ENCODE measurements at places on chromosomes 4 and X.

- DNase-seq: no peak
Measured at GRCh38 chrX:50484662-50485061, 14.0 kb upstream of the DGKK start.

DNA sequence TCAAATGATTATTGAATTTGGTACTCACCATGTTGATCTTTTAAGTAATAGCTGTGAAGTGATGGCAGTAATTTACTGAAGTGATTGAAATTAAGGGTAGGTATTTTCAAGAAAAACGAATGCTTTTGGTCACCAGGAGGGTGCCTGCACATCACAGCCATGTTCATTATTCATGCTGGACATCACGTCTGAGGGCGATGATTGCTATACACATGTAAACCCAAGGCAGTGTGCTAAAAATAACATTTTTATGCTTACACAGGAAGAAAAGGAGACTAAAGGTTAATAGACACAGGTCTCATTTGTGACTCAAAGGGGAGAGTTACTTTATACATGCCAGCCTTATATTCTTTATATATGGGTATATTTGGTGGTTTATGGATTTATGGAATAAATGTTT is 1146.0 kb downstream of the NLGN4X start:
- DNase-seq: no peak

GRCh38 chr4:10958226-10958856 is 273.8 kb upstream of the CLNK start:
- DNase-seq: no peak

DNA sequence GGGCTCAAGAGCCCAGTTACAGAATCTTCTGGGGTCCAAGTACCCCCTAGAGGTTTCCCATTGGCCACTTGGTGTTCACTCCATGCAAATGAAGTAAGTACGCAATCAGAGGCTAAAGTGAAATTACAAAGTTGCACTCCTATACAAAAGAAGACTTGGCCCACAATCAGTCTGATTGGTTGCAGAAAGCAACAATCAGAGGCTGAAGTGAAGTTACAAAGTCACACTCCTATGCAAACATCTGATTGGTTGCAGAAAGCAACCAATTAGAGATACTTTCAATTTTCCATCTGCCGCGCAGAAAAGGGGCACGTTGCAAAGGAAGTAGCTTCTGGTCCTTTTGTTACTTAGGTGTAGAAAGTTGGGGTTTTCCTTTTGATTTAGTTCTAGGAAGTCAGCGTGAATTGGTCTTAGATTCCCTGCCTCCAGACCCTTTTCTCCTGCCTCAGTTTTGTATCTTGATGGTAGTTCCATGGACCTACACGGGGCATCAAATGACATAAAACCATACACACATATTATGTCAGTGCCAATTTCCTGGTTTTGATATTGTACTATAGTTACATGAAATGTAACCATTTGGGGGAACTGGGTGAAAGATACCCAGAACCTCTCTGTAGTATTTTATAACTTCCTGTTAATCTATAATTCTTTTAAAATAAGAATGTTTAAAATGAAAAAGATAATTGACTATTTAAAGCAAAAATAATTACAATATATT is 12.4 kb upstream of the PIN4 start:
- no peak for DNase-seq

DNA sequence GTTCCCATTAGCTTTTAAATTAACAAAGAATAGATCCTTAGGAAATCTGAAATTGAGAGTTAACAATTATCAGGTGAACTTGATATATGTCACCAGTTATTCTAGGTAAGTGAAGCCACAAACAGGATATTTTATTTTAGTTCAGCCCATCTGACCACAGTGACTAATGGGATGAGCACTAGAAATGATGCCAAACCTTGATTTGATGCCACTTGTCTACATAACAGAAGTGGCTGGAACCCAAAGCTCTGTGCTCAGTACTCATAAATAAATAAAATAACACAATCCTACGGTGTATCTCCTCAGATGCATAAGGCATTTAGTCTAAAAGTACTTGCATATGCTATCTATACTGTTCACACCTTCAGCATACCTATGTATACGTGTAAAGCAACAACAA is 12.2 kb downstream of the SLITRK4 start:
- no peak for DNase-seq

GRCh38 chr4:88009871-88010270 is 2.4 kb downstream of the PKD2 start:
- DNase-seq: no peak

GRCh38 chr4:20395160-20395773 is 143.6 kb downstream of the SLIT2 start:
- peak; percentile 60 for DNase-seq

DNA sequence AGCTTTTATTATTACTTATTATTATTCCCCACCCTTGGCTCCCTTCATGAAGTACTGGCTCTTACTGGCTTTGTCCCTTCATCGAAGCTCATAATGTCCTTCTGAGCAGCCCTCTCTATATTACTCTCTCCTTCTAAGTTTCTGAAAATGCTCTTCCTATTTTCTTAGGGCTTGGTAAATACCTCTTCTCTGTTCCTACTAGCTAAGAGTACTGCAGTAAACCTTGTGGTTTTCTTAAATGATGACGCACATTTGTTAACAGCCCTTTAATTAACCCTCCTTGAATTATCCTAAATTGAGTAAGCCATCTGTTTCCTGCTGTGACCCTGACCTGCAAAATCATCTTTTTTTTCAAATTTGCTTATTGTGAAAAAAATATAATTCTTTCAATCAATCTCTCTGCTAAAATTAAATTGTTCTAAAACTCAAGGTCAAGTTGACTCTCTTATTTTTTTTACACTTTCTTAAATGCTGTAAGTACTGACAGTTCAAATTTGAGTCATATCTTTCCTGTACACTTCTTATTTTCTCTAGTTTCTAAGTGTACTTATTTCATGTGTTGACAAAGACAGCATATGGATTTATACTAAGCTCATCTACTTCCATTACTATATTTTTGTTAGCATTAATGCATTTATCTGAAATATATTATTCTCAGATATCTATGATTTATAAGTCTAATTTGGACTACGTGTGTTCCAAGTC is 148.9 kb downstream of the ADAM29 start:
- DNase-seq: no peak

GRCh38 chrX:80511969-80512760 is 91.9 kb downstream of the TENT5D start:
- DNase-seq: no peak

- no peak for DNase-seq
Measured at GRCh38 chrX:683576-683975, 53.0 kb downstream of the SHOX start.

DNA sequence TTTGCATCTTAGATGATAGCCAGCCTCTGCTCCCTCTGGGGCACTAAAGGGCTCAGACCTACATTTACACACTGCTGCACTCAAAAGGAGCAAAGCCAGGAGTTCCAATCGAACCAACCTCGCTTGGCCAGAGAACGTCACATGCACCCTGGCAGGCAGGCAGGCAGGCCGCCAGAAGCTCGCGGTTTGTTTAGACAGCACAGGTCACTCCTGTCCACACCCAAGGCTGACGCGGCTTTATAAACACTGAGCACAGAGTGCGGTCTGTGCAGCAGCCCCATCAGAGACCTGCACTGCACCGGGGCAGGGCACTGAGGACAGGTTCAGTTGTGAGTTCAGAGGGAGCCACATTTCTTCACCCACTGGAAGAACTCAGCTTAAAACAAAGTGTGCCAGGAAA is 143.9 kb downstream of the BCOR start:
- no peak for DNase-seq

DNA sequence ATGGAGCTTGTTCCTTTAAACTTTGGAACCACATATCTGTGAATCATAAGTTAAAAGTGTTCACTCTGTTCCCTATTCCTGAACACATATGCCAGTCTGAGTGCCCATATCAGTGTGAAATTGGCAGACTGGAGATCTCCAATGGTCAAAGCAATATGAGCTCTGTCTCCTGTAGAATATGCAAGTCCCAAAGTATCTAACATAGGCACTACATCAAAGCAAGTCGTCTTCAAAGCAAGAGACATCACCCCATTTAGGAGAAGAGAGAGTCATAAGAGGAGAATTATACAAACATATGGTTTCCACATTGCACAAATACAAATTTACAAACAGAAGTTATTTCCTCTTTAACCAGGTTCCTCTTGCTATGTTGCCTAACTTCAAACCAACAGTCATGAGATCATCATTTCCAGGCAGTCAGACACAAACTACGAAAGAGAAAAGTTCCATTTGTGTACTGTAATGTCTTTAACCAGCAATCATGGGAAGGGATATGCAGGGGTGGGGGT is 9.9 kb upstream of the GK start:
- no peak for DNase-seq

DNA sequence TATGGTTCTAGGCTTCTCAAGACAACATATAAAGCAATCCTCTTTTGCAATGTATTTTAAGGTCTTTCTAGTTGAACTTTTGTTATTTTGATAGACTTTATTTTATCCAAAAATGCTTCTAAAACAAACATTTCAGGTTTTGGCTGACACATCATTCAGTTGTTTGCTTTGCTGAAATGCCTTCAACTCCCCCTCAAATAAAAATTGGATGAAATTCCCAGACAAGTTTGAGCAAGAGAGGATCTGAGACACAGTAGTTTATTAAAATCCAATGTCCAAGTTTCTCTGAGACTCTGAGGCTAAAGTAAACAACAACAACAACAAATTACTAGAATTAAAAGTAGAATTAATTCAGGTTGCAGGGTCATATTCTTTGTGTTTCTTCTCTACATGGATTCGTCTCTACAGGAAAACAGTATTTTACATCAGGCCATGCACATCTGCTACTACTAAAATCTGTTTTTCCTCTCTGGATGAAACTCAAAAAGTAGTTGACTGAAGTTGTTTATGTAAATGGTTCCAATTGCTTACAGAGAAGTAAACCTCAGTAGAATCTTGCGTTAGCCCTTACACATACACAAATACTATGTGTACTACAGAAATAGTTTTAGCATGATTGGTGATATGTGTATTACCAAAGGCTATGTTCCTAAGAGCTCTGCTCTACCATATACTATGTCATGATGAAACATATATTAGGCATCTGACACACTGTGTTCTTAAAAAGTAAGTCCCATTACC is 64.9 kb downstream of the PRSS12 start:
- DNase-seq: no peak

DNA sequence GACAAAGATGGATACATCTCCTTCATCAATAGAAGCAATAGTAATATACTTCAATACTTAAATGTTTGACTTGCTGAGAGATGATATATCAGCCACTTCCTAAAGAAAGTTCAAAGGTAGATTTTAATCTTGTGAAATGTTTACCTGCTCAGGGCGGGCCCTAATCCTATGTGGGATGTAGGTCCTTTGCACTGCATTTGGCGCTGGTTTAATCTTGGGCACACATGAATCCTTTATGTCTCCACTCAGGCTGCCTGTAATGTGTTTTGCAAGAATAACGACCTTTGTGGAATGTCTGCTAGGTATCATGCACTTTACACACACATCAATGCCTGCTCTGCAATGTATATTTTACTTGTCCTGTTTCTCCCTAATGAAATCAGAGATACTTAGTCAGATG is 368.7 kb downstream of the GBA3 start:
- no peak for DNase-seq

DNA sequence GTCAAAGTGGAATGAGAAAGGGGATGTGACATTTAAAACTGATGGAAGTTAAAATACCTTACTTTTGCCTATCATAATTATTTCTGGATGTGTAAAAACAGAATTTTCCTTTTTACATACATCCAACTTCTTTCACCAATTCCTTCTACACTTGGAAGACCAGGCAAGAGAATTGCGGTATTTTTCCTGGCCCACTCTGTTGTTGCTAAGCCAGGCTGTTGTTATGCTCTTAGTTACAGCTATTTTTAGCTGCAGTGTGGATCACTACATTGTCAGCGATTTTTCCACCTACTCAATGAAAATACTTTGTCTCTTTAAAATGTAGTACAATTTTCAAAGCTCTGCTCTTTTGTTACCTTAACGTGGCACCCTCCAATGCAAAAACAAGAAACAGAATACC is 43.4 kb downstream of the NKX6-1 start:
- no peak for DNase-seq

DNA sequence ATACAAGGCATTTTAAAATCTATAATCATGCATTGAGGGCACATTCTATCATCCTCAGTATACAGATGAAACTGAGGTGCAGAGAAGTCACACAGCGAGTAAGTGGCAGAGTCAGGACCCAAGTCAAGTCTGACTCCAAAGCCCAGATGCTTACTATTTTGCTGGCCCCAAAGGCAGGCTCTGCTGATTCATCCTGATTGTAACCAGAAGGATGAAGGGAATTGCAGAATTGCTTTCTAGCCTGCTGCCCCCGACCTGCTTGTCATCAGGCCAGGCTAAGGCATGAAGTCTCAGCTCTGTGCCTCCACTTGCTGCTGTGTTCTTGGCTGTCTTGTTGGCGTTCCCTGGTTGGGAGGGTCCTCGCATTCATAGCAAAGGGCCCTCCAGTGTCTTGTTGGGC is 62.7 kb downstream of the SLC9A6 start:
- DNase-seq: no peak

DNA sequence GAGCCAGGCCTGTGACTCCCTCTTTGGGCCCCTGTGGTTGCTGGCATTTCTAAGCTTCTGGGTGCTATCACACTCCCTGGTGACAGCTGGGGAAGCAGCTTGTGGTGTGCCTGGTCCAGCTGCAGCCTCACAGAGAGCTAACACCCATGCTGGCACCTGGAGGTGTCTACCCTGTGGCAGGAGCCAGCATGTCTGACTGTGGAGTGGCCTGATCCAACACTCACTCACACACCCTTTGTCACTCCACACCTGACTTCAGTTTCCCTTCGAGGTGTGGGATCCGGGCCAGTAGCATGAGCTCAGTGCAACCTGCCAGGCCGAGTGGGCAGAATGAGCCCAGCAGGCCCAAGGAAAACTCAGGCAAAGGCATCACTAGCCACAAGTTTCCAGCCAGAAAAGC is 67.5 kb downstream of the TECRL start:
- DNase-seq: no peak

- DNase-seq: no peak
Measured at GRCh38 chrX:135308345-135308855, 880 bp upstream of the ETDC start.

GRCh38 chr4:139540161-139540560 is 15.9 kb downstream of the SETD7 start:
- DNase-seq: no peak

DNA sequence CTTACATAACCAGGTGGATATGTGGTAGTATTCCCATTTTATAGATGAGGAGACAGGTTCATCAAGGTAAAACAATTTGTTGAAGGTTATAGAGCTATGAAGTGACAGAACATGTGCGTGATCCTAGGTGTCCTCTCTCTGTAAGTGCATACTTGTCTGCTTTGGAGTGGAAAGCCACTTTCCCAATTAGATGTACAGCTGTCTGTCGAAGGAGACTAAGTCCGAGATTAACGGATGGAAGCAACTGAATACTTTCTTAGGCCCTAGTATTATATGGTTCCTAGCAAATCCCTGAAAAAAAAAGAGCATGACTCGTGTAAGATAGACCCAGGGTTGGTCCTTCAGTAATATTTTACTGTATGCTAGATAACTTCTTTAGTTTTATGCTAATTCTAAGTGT is 19.7 kb downstream of the TMEM131L start:
- DNase-seq: no peak

- peak; percentile 38 for DNase-seq
Measured at GRCh38 chrX:43969504-43970501, 3.4 kb downstream of the NDP start.
